Right lobe of liver (tissue), 6 donors: ENCODE measurements at places on chromosomes 2 and 18.
A peak's percentile ranks its signal among the peaks of the same experiment; 100 is the strongest.

DNA sequence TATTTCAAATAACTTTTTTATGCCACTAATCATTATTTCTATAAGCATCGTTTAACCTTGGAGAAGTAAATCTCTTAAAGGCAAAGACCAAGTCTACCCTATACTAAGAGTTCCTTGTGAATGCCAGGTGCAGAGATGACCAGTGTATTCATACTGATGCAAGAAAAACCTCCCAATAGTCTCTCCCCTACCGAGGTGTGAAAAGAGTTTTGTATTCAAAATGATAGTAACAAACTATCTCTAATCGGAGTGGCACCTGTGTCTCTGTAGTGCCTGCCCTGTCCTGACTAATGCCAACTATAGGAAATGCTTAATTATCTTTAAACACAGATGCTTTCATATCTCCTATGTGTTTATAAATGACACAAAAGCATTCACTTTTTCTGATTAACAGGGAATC lies 798.5 kb downstream of the TRIB2 start:
- no peaks in the 10 kb centered on the region for H3K27me3 ChIP-seq
- DNase-seq = no peak
- no peaks in the 10 kb centered on the region for H3K4me1 ChIP-seq
- H3K27ac ChIP-seq = no peak overlapping the region

- H3K36me3 ChIP-seq = no peaks in the 10 kb centered on the region
- H3K4me1 ChIP-seq = peaks cover 7% of the 10 kb centered on the region
- peak overlapping the region; percentile 13 for H3K27ac ChIP-seq
- no peak for DNase-seq
- H3K4me3 ChIP-seq = no peak overlapping the region
These were observed 21.1 kb downstream of the NFE2L2 start for GRCh38 chr2:177243476-177243875.

- H3K36me3 ChIP-seq = no peaks in the 10 kb centered on the region
- H3K4me1 ChIP-seq = no peaks in the 10 kb centered on the region
- H3K27ac ChIP-seq = no peak overlapping the region
- no peak for DNase-seq
- no peak overlapping the region for H3K4me3 ChIP-seq
These were observed 497 bp downstream of the CHRND start for GRCh38 chr2:232526372-232526941.

DNA sequence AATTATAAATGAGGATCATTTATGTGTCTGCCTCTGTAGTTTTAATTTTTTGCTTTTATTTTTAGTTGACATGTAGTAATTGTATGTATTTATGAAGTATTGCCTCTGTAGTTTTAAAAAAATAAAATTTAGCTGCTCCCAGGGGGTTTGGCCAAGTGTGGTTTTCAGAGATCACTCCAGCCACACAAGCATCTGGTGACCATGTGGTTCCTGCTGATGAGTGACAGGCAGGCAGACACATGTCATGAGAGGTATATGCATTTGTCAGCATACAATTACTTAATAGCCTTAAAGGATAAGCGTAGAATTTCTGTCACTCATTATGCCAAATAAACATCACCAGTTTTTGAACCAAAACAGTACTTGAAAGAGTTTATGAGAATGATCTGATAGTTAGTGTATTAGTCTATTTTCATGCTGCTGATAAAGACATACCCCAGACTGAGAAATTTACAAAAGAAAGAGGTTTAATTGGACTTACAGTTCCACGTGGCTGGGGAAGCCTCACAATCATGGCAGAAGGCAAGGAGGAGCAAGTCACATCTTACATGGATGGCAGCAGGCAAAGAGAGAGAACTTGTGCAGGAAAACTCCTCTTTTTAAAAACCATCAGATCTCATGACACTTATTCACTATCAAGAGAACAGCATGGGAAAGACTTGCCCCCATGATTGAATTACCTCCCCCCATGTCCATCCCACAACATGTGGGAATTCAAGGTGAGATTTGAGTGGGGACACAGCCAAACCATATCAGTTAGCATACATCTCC lies 29.6 kb downstream of the MREG start:
- DNase-seq = no peak
- no peaks in the 10 kb centered on the region for H3K36me3 ChIP-seq
- H3K4me3 ChIP-seq = no peak overlapping the region
- peak overlapping the region; percentile 79 for H3K27ac ChIP-seq
- H3K27me3 ChIP-seq = no peaks in the 10 kb centered on the region

GRCh38 chr18:36499938-36500337 lies 202.4 kb downstream of the FHOD3 start:
- no peak overlapping the region for H3K4me3 ChIP-seq
- H3K27ac ChIP-seq = no peak overlapping the region
- H3K27me3 ChIP-seq = no peaks in the 10 kb centered on the region
- H3K36me3 ChIP-seq = no peaks in the 10 kb centered on the region
